ENCODE measurements at places on chromosomes 7 and 10.

DNA sequence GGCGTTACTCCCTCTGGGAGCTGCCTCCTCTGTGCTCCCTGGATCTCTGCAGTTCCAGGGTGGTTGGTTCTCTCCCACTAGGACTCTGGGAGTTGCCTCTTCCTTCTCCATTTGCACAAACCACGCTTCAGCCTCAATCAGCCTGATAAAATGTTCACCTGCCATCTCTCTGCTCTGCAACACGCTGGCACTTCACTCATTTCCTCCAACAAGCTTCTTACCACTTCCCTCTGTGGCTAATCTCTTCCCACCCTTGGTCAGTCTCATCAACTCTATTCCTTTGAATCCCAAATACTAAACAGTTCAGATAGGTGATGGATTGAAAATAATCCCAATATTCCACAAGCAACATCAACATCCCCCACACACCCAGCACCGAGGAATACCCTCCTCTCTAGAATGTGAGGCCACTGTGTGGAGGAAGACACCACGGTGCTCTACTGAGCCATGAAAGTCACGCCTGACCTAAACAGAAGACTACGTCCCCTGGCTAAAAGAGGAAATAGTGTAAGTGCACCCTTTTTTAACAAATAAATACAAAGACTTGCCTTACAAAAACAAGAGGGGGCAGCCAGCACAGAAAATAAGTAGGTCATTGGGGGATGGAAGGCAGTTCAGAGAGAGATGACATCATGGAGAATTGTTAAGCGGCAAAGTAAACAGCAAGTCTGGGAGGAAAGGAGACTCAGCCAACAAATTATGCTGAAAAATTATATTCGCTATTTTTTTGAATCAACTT is 1.9 kb upstream of the FAM170B start:
- no peak for DNase-seq

DNA sequence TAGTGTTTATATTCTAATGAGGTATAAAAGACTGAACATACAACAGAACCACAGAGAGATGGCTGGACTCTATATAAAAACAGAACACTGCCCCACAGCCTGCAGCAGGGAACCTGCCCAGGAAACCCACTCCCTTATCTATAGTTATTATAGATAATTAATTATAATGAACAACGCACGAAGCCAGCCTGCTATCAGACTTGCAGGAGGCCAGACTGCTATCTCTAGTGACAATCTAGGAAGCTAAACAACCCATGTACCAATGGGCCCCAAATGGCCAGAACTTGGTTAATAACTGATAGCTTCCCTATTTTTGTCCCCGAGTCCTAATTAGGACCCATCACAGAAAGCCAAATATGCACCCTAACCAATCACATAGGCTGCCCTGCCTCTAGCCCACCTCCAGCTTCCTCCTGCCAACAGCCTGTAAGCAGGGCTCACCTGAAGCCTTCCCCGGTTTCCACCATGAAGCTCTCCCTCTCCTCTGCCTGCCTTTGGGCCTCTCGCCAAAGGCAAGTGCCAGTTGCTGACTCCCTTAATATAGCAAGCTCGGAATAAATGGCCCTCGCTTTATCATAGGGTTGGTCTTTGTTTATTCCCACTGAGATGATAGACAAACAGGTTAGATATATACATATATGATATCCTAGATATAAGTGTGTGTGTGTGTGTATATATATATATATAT is 74.5 kb downstream of the SYPL1 start:
- no peak for DNase-seq

DNA sequence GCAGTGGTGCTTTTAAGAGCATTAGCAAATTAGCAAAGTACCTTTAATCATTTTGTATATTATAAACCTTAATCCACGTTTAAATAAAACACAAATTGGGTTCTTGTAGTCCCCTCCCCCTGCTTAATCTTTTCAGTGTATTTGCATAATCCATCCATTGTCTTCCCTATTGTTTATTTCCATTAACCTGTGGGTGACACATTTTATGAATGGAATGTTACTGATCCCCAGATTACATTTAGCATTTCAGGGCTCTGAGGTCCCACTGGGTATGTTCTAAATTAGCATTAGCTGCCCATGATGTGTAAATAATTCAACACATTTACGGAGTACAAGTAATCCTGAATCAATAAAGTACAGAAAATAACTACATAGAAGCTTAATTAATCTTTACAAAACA is 138.4 kb upstream of the FEZF1 start:
- DNase-seq = no peak

DNA sequence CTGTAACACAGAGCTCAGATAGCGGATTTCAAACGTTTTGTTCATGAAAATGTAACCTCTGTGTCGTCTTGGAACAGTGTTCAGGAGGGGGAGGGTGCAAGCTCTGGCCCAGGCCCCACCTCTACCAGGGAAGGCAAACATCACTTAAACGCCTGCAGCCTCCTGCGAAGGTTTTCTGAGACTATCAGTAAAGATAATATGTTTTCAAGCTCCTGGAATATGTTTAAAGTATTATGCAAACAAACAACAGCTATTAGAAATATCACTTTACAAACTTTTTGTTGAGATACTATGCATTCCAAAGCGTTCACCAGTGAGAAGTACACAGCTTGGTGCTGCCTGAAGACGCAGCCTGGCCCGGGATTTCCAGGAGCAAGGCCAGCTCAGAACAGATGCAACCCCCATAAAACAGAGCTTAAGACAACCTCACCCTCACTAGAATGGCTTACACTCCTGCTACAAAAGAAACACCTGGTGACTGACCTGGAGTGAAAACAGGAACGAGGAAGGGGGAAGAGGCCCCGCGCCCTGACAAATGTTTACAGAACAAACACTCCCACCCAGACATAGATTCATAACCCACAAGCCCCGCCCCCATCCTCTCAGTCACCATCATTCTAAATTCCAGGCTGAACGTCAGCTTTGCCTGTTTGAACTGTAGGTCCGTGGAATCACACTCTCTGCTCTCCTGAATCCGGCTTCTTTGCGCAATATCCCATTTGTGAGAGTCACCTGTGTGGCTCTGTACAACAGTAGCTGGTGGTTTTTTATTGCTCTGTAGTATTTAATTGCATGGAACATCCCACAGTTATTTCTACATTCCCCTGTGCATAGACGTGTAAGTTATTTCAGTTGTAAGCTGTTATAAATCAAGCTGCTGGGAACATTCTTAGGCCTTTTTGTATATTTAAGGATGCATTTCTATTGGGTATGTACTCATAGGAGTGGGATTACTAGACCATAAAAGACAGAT is 155.0 kb downstream of the PTPRN2 start:
- no peak for DNase-seq

GRCh38 chr7:41763626-41764025 is 60.7 kb upstream of the INHBA start:
- DNase-seq = no peak

GRCh38 chr7:80098795-80099194 is 35.8 kb upstream of the GNAI1 start:
- no peak for DNase-seq

DNA sequence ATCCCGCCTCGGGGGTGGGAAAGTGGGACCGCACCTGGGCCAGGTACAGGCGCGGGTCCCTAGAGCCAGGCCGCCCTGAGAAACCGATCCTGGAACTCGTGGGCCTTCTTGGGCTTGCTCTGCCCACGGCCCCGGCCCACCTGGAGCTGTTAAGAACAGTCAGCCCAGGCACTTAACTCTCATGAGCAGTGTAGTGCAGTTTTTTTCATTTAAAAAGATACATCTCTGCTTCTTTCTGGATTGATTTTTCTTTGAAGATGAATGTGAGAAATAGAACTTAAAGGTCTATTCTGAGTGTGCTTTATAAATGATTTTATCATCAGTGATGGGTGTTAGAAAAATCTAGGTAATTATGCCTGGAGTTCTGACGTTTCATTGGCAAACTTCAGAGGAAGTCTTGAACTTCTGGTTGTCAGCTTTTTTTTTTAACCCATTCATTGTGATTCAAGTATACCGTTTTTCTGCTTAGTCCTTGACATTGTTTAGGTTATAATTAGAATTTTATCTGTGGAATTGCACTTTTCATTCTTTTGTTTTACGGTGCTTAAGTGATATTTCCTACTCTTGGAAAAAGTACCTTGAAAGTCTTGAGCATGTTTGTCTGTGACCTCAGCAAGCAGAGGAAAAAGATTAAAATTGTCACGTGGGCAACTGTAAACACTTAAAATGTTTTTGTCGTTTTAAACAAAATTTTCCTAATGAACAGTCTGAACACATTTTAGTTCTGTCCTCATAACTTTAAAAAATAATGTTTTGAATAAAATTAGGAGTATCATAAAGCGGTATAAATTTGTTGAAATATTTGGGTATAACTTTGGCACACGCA is 906 bp downstream of the CDK1 start:
- DNase-seq = no peak

DNA sequence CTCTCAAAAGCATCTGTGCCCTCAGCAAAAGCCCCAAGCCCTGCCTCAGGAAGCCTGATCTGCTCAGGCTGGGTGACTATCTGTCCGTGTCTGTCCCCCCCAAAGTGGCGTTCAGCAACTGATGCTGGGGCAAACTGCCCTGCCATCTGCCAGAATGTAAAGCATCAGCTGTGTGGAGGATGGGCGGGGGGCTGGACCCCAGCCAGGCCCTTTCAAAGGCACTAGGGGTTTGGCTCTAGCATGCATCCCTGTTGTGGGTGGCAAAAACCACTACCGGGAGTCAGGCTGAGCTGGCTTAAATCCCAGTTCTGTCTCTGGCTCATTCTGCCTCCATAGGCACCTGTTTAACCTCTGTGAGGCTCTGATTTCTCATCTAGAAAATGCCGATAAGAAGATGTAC is 35.5 kb downstream of the GPRIN2 start:
- no peak for DNase-seq

GRCh38 chr10:79234391-79235315 is 112.6 kb upstream of the PPIF start:
- DNase-seq = no peak

Data from caudate nucleus (tissue), 63 donors.